Fibroblast of skin of left biceps (primary cell): ENCODE measurements at places on chromosomes 12 and 14.

DNA sequence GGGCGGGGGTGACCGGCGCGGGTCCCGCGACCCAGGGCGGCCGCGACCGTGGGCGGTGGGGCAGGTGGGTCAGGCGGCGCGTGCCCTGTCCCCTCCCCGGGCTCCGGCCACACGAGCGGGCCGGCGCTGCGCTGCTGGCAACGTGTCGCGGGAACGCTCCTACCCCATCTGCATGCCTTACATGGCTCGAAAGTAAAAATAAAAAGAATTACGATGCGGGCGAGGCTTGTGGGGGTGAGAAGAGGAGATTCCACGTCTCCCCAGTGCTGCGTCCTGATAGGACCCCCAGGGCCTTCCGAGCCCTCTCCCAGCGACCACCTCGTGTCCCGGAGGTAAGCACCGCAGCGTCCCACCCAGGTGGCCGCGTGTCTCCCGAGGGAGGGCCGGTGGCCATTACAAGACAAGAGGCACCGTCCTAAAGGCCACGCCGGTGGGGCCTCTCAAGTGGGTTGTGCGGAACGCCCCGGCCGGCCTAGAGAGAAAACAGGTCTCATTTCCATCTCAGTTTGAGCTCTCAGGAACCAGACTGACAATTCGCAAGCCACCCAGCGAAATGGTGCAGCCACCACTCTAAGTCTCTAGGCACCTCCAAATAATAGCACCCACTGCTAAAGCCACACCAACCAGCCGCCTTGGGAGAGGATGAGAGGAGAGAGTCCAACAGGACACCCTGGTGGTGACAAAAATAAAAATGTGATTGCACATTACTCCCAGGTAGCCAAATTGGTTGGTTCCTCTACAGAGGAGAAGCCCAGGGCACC lies 612 bp upstream of the FOXN3 start:
- no peak for DNase-seq

DNA sequence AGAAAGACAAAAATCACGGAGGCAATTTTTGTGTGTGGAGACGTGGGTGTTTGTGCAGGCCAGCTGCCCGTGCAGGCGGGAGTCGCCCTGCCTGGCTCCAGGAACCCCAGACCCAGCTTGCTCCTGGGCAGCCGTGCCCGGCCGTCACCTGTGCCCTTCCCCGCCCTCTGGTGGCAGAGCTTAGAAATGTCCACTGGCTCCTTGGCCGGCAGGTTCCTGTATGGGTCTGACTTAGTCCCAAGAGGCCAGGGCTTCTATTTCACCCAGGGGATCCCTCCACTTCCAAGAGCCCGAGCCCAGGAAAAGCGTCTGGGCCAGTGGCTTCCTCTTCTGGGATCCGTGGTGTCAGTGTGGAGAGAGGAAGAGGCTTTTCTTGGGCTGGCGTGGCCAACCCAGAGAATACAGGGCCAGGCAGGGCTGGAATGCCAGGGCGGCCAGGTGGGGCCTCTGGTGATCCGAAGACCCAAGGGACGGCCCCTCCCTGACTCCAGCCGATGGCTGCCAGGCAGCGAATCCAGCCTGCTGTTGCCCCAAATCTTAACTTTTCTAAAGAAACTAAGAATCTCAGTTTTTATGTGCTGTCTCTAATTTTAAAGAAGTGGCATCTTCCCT lies 120.9 kb downstream of the TMEM132C start:
- DNase-seq: no peak

- DNase-seq: peak; percentile 55
Observed at GRCh38 chr14:74620497-74620921, 8.5 kb upstream of the LTBP2 start.

DNA sequence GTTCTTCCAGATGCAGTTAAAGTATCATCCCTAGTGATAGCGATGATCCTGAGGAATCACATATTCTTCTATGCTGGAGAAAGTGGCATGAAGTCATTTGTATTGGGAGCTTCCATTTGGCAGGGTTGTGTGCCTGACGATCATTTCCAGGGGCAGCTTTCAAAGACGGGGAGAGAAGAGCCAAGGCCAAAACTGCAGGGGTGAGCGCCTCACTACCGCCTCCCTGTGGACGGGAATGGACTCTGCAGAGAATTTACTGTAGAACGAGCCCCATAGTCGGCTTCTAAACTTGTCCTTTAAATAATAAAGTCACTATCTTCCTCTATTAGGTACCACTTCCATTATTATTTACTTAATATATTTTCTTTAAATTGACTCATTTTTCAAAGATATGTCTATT lies 555.9 kb upstream of the TMEM132C start:
- DNase-seq: no peak

GRCh38 chr12:100031836-100032235 lies 47.1 kb upstream of the ANKS1B start:
- DNase-seq: peak; percentile 76

GRCh38 chr12:62361048-62361447 lies 100.8 kb downstream of the USP15 start:
- no peak for DNase-seq
